H9 (cell line): ENCODE measurements at places on chromosomes 3 and 15. TPM values are rescaled to one million over a fixed set of nuclear protein-coding genes. Genes with fewer than 3 reads are reported as not detected.

DNA sequence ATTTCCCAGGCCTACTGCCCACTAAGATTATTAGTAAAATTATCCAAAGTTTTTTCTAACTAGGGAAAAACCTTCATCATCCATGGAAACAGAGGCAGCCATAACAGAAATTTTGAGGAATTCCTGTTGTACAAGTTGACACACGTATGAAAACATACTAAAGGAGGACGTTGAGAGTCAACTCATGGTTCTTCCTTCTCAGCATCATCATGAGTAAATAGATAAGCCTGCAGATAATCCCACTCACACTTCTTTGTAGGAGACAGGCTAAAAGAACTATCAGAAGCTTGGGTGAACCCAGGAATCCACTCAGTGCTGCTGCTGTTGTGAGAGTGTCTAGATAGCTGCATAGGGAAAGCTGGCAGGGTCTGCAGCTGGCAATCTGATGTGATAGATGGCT lies 694.8 kb upstream of the NR2F2 start:
- no peak overlapping the region for H3K4me3 ChIP-seq
- H3K27ac ChIP-seq, result no peak overlapping the region
- no peaks in the 10 kb centered on the region for H3K36me3 ChIP-seq
- no peaks in the 10 kb centered on the region for H3K27me3 ChIP-seq
- no peak for DNase-seq
- H3K4me1 ChIP-seq, result no peaks in the 10 kb centered on the region

GRCh38 chr3:28042095-28042635 lies 199.3 kb upstream of the CMC1 start:
- H3K4me3 ChIP-seq, result no peak overlapping the region
- no peaks in the 10 kb centered on the region for H3K36me3 ChIP-seq
- H3K27me3 ChIP-seq, result no peaks in the 10 kb centered on the region
- H3K27ac ChIP-seq, result no peak overlapping the region
- no peak for DNase-seq
- no peaks in the 10 kb centered on the region for H3K4me1 ChIP-seq

GRCh38 chr3:34808287-34808686 lies 831.0 kb upstream of the ARPP21 start:
- H3K27ac ChIP-seq, result no peak overlapping the region
- no peaks in the 10 kb centered on the region for H3K27me3 ChIP-seq
- no peaks in the 10 kb centered on the region; the same call in 1 of the 3 replicates for H3K36me3 ChIP-seq
- DNase-seq, result no peak

GRCh38 chr3:195120267-195120601 lies 150.7 kb downstream of the XXYLT1 start:
- H3K4me1 ChIP-seq, result peaks cover 10% of the 10 kb centered on the region; the same call in 1 of the 2 replicates
- no peaks in the 10 kb centered on the region for H3K27me3 ChIP-seq
- no peak overlapping the region for H3K27ac ChIP-seq
- no peak for DNase-seq
- H3K36me3 ChIP-seq, result no peaks in the 10 kb centered on the region

GABRG3 gene
- 0.15 and 0.24 TPM in 2 replicates for total RNA-seq

GRCh38 chr3:157091083-157091833 lies 68.7 kb downstream of the CCNL1 start:
- H3K27me3 ChIP-seq, result no peaks in the 10 kb centered on the region
- H3K4me3 ChIP-seq, result no peak overlapping the region
- no peak for DNase-seq
- H3K27ac ChIP-seq, result no peak overlapping the region
- peaks cover 9% of the 10 kb centered on the region; the same call in 1 of the 2 replicates for H3K4me1 ChIP-seq

ATP13A5 gene
- total RNA-seq, result not detected in 2 replicates

DNA sequence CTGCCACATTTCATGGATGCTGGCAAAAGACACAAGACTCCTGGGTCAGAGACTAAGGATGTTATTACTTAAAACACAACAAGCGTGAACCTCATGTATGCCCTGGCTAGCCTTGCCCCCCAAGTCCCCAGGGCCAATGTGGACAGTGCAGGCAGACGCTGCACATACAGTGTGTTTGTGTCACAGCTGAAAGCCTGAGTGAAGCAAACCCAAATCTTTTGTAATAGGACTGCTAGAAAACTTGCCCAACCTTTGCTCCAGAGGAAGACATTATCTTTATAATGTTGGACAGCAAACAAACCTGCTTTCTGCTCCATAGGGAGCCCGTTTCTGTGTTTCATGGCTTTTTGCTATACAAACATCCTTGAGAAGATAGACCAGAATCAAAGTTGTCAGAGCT lies 282.0 kb upstream of the RORA start:
- no peak for DNase-seq
- no peaks in the 10 kb centered on the region for H3K36me3 ChIP-seq
- H3K27ac ChIP-seq, result no peak overlapping the region
- no peaks in the 10 kb centered on the region for H3K27me3 ChIP-seq
- H3K4me3 ChIP-seq, result no peak overlapping the region
- no peaks in the 10 kb centered on the region for H3K4me1 ChIP-seq

GRCh38 chr3:176611703-176612102 lies 585.6 kb downstream of the TBL1XR1 start:
- no peak overlapping the region for H3K27ac ChIP-seq
- no peak for DNase-seq
- H3K36me3 ChIP-seq, result no peaks in the 10 kb centered on the region
- no peaks in the 10 kb centered on the region for H3K4me1 ChIP-seq
- H3K4me3 ChIP-seq, result no peak overlapping the region

- H3K27ac ChIP-seq, result no peak overlapping the region
- peaks cover 6% of the 10 kb centered on the region for H3K36me3 ChIP-seq
- DNase-seq, result no peak
These were observed 37.3 kb upstream of the TTC14 start for GRCh38 chr3:180564676-180565075.

- no peak overlapping the region for H3K4me3 ChIP-seq
- H3K27me3 ChIP-seq, result no peaks in the 10 kb centered on the region
- H3K36me3 ChIP-seq, result no peaks in the 10 kb centered on the region
- H3K27ac ChIP-seq, result no peak overlapping the region
These were observed 11.7 kb downstream of the ISG20 start for GRCh38 chr15:88650556-88650955.

- no peaks in the 10 kb centered on the region for H3K27me3 ChIP-seq
- DNase-seq, result no peak
- H3K36me3 ChIP-seq, result no peaks in the 10 kb centered on the region; the same call in 1 of the 2 replicates
- no peak overlapping the region for H3K27ac ChIP-seq
These were observed 158.6 kb upstream of the COL8A1 start for GRCh38 chr3:99479768-99480167.

GRCh38 chr15:38042707-38043445 lies 108.4 kb downstream of the TMCO5A start:
- H3K27me3 ChIP-seq, result no peaks in the 10 kb centered on the region
- H3K36me3 ChIP-seq, result no peaks in the 10 kb centered on the region
- peaks cover 2% of the 10 kb centered on the region; the same call in 1 of the 2 replicates for H3K4me1 ChIP-seq
- H3K27ac ChIP-seq, result no peak overlapping the region
- no peak overlapping the region for H3K4me3 ChIP-seq

GRCh38 chr3:100160521-100160920 lies 46.2 kb upstream of the FILIP1L start:
- no peak overlapping the region for H3K27ac ChIP-seq
- no peaks in the 10 kb centered on the region for H3K4me1 ChIP-seq
- peaks cover 11% of the 10 kb centered on the region for H3K36me3 ChIP-seq

GRCh38 chr3:40923143-40923542 lies 276.2 kb upstream of the CTNNB1 start:
- H3K27ac ChIP-seq, result no peak overlapping the region
- DNase-seq, result no peak
- peaks cover 8% of the 10 kb centered on the region; the same call in 1 of the 2 replicates for H3K4me1 ChIP-seq
- H3K27me3 ChIP-seq, result no peaks in the 10 kb centered on the region
- peaks cover 6% of the 10 kb centered on the region for H3K36me3 ChIP-seq
- H3K4me3 ChIP-seq, result no peak overlapping the region

GRCh38 chr3:66418475-66418931 lies 82.3 kb downstream of the LRIG1 start:
- peaks cover 95% of the 10 kb centered on the region for H3K36me3 ChIP-seq
- no peaks in the 10 kb centered on the region for H3K27me3 ChIP-seq
- peaks cover 5% of the 10 kb centered on the region; the same call in 1 of the 2 replicates for H3K4me1 ChIP-seq
- H3K27ac ChIP-seq, result no peak overlapping the region
- DNase-seq, result no peak

DNA sequence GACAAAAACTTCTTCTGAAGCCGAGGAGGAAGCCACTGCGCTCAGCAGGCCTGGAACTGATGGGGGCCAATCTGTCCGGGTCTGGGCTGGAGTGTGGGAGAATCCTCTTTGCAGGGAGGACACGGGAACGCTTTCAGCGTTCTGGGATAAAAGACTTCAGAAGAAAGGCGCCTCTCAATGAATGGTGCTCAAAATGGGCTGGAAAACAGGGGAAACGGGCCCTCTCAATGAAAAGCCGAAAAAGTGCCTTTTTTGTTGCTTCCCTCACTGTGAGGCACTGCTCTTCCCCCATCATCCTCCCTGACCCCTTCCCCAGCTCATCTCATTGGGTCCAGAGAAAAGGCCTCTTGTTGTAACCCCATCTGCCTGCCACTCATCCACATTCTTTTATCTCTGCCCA lies 119.5 kb upstream of the LRIG1 start:
- no peaks in the 10 kb centered on the region for H3K36me3 ChIP-seq
- H3K4me1 ChIP-seq, result peaks cover 6% of the 10 kb centered on the region; the same call in 1 of the 2 replicates
- DNase-seq, result no peak
- H3K27ac ChIP-seq, result no peak overlapping the region
- no peaks in the 10 kb centered on the region for H3K27me3 ChIP-seq
- no peak overlapping the region for H3K4me3 ChIP-seq

GRCh38 chr15:39345176-39345575 lies 235.7 kb upstream of the THBS1 start:
- peaks cover 2% of the 10 kb centered on the region; the same call in 2 of the 3 replicates for H3K36me3 ChIP-seq
- H3K4me1 ChIP-seq, result no peaks in the 10 kb centered on the region
- H3K4me3 ChIP-seq, result no peak overlapping the region
- H3K27ac ChIP-seq, result no peak overlapping the region
- H3K27me3 ChIP-seq, result no peaks in the 10 kb centered on the region

GRCh38 chr3:15310491-15311370 lies 21.7 kb downstream of the SH3BP5 start:
- H3K4me1 ChIP-seq, result peaks cover 9% of the 10 kb centered on the region
- no peak for DNase-seq
- H3K36me3 ChIP-seq, result no peaks in the 10 kb centered on the region
- H3K4me3 ChIP-seq, result no peak overlapping the region
- no peaks in the 10 kb centered on the region for H3K27me3 ChIP-seq
- H3K27ac ChIP-seq, result no peak overlapping the region

DNA sequence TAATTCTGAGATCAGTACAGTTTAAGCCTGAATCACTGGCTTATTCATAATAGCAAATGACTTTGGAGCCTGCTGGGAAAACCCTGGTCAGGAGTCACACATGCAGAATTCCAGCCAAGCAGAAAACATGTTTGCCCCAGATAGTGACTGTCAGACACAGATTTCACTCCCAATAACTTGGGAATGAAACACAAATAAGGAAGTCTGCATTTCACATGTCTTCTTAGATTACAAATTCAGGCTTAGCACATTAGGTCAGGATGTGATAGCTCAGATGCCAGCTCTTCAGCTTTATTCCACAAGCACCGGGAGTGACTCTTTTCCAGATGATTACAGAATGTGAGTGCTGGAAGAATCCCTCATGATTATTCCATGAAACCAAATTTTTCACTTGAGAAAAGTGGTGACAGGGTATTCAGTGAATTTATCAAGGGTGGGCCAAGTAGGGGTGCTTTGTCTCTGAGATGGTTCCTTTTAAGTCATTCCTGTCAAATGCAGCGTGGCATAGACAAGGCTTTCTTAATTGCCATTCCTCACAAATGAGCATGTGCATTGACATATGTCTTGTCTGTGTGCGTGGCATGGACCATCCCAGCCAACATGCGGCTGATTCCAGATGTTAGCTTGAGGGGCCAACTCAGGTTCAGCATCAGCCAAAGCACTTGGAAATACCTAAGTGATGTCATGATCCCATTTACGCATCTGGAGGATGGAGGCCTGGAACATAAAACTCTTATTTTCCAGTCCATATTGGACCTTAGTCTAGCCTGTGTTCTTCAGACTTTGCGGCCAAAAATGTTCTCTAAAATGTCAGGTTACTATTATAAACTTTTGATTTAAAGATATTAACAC lies 191.0 kb downstream of the EPHB1 start:
- H3K27me3 ChIP-seq, result no peaks in the 10 kb centered on the region
- H3K4me1 ChIP-seq, result peaks cover 2% of the 10 kb centered on the region; the same call in 1 of the 2 replicates
- no peak for DNase-seq
- no peak overlapping the region for H3K4me3 ChIP-seq

- no peak overlapping the region for H3K4me3 ChIP-seq
- H3K4me1 ChIP-seq, result no peaks in the 10 kb centered on the region; the same call in 1 of the 2 replicates
- H3K27me3 ChIP-seq, result no peaks in the 10 kb centered on the region
- no peaks in the 10 kb centered on the region for H3K36me3 ChIP-seq
- no peak overlapping the region for H3K27ac ChIP-seq
- no peak for DNase-seq
These were observed 17.9 kb upstream of the EHD4 start for GRCh38 chr15:41990243-41990605.
